SJCRH30 (cell line): ENCODE measurements at places on chromosomes 2 and 18. TPM values are rescaled to one million over a fixed set of nuclear protein-coding genes. Genes with fewer than 3 reads are reported as not detected.

GRCh38 chr2:188522517-188522916 is 230.8 kb downstream of the GULP1 start:
- H3K4me1 ChIP-seq: peaks cover 4% of the 10 kb centered on the region
- H3K27me3 ChIP-seq: no peaks in the 10 kb centered on the region
- H3K36me3 ChIP-seq: peaks cover 5% of the 10 kb centered on the region; the same call in 1 of the 2 replicates
- no peak overlapping the region for H3K27ac ChIP-seq

DNA sequence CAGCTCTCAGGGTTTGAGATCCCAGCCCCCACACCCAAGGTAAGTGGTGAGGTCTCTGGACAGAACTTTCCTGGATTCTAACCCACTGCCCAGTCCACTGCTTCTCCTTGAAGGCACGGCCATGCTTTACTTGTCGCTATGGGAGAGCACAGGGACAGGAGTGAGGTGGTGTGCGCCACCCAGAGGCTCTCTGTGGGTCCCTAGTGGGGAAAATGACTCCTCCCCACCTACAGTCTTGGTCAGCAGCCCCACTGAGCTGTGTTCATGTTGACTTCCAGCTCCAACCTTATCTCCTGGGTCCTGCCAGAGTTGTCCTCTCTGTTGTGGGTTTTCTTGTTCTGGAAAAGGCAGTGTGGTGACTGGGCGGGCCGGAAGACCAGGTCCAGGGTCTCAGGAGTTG is 11.1 kb downstream of the TET3 start:
- no peak overlapping the region for H3K4me3 ChIP-seq
- H3K27me3 ChIP-seq: no peaks in the 10 kb centered on the region
- H3K4me1 ChIP-seq: no peaks in the 10 kb centered on the region
- peaks cover 7% of the 10 kb centered on the region; the same call in 1 of the 2 replicates for H3K36me3 ChIP-seq

POMC gene
- not detected in 2 replicates for total RNA-seq

DNA sequence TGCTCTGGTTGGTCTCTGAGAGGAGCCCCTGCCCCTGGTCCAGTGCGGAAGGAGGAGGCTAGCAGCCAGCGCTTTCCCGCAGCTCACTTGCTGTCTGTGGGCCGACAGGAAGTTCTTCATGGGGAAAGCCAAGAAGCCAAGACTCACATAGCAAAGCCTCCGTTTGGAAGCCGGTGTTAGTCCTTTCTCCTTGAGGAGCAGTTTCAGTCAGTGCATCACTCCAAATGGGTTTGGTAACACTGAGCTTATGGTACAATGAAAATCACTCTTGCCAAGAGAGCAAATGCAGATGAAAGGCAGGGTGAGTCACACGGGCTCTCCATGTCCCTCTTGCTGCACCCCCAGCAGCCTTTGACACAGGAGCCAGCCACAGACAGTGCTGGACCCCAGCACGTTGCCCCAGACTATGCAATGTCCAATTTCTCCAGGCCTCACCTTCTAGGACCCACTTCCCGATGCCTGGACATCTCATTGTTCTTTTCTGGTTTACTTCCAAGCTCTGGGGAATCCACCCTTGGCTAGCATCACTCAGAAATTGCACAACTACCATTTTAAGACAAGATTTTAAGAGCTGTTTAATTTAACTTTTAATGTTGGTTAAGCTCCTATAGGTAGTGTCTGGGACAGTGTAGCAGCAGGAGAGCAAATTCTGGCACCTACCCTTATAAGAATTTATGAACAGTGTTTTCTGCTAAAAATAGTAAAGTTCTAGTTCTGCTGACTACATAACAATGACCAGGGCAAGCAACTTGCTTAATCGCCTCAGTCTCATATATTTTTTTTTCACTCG is 174.9 kb downstream of the ASB1 start:
- no peaks in the 10 kb centered on the region for H3K4me1 ChIP-seq
- no peak for DNase-seq
- H3K27ac ChIP-seq: no peak overlapping the region
- H3K36me3 ChIP-seq: no peaks in the 10 kb centered on the region
- no peak overlapping the region for H3K4me3 ChIP-seq

DNA sequence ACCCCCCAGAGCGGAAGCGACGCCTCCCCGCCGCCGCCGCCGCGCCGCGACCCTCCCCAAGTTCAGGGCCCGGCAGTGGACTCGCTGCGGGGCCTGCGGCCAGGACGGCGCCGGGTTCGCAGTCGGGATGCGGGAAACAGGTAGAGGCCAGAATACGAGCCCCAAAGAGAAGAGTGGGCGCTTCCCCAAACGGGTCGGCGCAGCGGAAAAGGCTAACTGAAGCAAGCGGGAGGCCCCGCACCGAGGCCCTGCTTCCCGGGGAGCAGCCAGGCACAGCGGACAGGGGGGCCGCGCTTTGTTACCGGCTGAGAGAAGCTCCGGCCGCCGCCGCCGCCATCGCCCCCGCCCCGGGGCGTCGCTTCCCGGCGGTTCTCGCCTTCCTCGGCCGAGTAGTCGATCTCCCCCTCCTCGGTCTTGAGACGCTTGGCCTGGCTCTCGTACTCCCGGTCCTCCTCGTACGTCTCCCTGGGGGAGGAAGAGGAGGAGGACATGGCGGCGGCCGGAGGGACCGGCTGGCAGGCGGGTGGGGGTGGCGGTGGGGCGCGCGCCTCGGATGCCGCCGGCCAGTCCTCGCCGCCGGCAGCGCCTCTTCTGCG is 494 bp downstream of the HNRNPLL start:
- H3K27me3 ChIP-seq: no peaks in the 10 kb centered on the region
- peak overlapping the region; percentile 95 for H3K4me3 ChIP-seq
- H3K36me3 ChIP-seq: no peaks in the 10 kb centered on the region
- peaks cover 34% of the 10 kb centered on the region for H3K4me1 ChIP-seq
- peak overlapping the region; percentile 79 for H3K27ac ChIP-seq

- H3K4me3 ChIP-seq: no peak overlapping the region
- peaks cover 4% of the 10 kb centered on the region; the same call in 1 of the 2 replicates for H3K4me1 ChIP-seq
- peaks cover 5% of the 10 kb centered on the region; the same call in 1 of the 2 replicates for H3K27me3 ChIP-seq
- no peak overlapping the region for H3K27ac ChIP-seq
- no peaks in the 10 kb centered on the region for H3K36me3 ChIP-seq
Observed at GRCh38 chr2:137968477-137969417, 4.5 kb downstream of the HNMT start.

DNA sequence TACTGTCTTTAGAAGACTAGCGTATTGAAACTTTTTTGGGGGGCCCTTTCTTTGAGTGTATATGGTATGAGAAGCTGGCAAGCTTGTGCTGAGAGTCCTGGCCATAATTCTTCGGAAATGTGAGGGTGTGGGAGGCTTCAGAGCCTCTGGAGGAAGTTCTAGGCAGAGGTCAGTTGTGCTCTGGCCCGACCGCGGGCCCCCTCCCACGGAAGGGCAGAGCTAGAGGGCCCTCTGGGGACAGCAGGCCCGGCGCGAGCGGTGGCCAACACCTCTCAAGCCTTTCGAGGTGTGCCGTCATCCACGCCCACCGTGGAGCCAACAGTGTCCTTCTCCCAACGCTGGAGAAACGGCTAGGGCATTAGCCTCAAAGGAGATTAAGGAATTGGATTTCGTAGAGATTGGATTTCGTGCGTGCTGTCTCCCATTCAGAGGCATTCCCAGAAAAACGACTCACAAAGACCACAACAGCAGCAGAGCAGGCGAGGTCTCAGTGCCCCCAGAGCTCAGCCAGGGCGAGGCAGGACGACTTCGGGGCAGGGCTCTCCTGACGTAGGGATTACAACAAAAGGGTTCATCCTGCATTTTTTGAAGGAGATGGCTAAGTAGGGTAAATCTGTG is 2.2 kb upstream of the MTCL1 start:
- peak overlapping the region; percentile 62 for H3K4me3 ChIP-seq
- DNase-seq: peak; percentile 10
- no peaks in the 10 kb centered on the region for H3K36me3 ChIP-seq
- no peaks in the 10 kb centered on the region for H3K27me3 ChIP-seq
- H3K4me1 ChIP-seq: no peaks in the 10 kb centered on the region

DNA sequence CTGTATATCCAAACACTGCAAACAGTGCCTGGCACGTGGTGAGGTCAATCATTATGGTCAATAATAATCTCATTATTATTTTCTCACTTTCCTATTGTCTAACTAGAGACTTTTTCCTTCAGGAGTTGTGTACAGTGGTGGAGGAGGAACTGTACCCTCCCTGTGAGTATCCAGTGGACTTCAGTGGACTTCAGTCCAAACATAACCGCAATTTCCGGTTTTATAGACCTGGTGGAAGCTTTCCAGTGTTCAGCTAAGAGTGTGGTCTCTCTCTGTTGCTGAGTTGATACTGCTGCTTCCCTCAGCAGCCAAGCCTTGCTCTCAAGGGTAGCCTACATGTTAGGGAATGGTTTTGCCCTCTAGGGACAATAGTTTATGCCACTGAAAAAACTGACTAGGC is 447.1 kb downstream of the TMEM182 start:
- H3K27me3 ChIP-seq: no peaks in the 10 kb centered on the region
- no peak overlapping the region for H3K27ac ChIP-seq
- H3K36me3 ChIP-seq: no peaks in the 10 kb centered on the region
- H3K4me3 ChIP-seq: no peak overlapping the region

RNF125 gene
- total RNA-seq: 0.18 and 0.41 TPM in 2 replicates
